Bronchial epithelial cell (primary cell): ENCODE measurements at places on chromosomes 2 and 18. TPM values are rescaled to one million over a fixed set of nuclear protein-coding genes. Genes with fewer than 3 reads are reported as not detected.
A peak's percentile ranks its signal among the peaks of the same experiment; 100 is the strongest.

FKBP7 gene
- total RNA-seq, result 0.64 and 1.3 TPM in 2 replicates

POTEI gene
- not detected in 2 replicates for total RNA-seq

CELF4 gene
- total RNA-seq, result 0.13 TPM in 1 of 2 replicates, not detected in the other

ICOS gene
- not detected in 2 replicates for total RNA-seq

COLEC12 gene
- total RNA-seq, result under 0.01 and 0.53 TPM in 2 replicates

CABYR gene
- 0.79 and 0.90 TPM in 2 replicates for total RNA-seq

TDRD15 gene
- total RNA-seq, result not detected in 2 replicates

REG1B gene
- total RNA-seq, result not detected in 2 replicates

GRCh38 chr2:25335971-25336370 is 5.8 kb downstream of the DNMT3A start:
- DNase-seq, result no peak

DNA sequence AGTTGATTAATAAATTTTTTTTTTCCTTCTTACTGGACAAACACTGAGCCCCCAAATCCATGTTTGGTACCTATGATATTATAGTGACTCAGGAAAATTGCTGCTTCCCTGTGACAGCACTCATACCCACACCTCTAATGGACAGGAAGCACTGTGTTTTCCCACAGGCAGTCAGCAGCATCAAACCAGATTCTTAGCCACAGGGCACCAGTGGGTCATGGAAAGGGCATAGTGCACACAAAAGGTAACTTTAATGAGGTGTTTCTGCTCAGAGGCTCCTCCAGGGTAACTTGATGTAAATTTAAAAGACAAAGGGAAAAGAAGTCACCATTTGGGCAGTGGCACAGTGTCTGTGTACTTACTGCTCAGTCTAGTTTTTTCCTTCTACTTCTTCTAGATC is 34.1 kb downstream of the SERPINB11 start:
- peak; percentile 88 for DNase-seq

DNA sequence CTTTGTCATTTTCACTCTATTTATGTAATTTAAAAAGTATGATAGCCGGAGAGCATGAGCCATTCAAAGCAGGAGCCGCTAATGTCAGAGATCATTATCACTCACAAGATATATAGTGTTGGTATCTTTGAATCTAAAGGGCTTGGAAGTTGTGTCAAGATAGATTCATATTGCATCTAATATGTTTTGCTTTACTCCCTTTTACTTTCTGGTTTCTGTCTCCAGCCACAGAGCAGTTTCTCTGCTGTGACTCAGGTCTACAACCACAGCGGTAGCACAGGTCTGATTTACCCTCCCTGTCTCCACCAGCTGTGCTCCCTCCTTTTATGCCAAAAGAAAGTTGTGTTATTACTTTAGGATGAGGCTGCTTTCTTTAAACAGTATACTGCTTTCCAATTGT is 424.0 kb downstream of the ARHGAP15 start:
- no peak for DNase-seq

- peak; percentile 83 for DNase-seq
These were observed 189.5 kb downstream of the CTIF start for GRCh38 chr18:48728204-48728833.

GRCh38 chr2:127953128-127953718 is 67.5 kb upstream of the AMMECR1L start:
- DNase-seq, result no peak

GRCh38 chr2:28702415-28702861 is 49.2 kb upstream of the PPP1CB start:
- DNase-seq, result no peak

GRCh38 chr2:80288576-80288975 is 16.0 kb downstream of the LRRTM1 start:
- no peak for DNase-seq

GRCh38 chr2:73972846-73973245 is 11.9 kb upstream of the TET3 start:
- no peak for DNase-seq

DNA sequence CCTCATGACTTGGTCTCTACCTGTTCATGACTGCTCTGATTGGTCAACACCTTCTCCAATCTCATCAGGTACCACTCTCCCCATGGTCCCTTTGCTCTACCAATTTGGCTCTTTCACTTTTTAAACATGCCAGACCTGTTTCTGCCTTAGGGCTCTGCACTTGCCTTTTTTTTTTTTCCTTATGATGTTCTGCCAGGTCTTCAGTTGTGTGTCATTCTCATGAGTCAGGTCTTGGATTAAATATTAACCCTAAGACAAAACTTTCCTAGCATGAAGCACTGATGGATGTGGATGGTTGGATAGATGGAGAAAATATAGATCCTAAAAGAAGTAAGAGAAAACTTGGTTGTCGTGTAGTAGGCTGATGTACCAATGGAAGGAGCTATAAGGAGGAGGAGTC is 219.3 kb downstream of the TTC32 start:
- DNase-seq, result peak; percentile 84

DNA sequence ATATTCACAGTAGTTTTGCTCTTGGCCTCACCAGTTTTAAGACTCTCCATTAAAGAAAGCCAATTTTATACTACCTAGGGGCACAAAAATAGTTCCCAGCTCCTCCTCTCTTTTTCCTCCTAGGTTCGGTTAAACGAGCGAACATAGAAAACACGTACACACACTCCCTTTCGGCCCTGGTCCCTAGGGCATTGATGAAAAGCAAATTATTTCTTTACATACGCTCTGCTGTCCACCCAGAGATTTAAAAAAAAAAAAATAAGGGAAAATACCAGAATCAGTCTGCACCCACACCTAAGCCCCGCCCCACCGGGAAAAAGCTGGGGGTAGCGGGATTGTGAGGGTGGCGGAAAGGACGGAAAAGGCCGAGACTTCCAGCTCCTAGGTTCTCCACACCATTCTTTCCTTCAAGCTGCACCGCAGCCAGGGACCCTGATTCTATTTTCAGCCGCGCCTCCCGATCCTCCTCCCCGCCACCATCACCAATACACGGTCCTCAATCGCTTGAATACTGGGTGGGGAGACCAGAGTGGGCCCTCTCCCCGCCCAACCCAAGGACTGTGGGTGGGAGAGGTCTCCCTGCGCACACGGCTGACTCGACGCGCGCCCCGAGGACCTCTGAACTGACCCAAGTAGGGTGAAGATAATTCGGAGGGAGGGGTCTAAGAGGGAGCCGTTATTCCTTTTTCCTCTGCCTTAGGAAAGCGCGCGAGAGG is 769 bp downstream of the ATF2 start:
- no peak for DNase-seq

DNA sequence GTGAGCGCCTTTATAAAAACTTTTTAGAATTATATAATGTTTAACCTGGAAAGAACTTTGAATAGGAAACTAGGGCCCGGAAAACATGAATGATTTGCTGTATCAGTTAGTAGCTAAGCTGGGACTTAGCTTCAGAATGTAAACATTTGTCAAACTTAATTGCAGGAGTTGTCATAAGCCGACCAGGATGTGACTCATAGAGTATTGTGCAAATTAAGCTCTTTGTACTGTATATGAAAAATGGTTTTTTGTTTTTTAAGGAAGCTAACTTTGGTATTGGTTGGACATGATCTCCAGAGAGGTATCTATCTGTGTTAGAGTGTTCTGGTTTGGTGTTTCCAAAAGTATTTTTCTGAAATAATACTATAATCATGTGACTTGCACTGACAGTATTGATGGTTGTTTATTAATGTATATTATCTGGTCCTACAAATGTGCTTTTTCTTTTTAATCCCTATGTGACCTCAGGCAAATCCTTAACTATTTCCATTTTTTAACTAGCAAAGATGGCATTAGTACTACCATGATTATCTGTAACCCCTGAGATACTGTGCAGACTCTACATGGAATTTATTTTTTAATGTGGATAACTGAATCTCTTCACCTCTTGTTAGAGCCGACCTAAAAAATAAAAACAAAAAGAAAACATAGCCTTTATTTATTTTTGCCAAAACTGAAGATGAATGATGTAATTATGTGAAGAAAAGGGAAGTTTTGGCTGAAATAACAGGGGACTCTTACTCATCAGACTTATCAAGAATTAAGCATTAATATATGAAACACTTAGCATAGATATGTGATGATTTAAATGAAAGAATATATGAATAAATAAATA is 11.7 kb downstream of the YIPF4 start:
- peak; percentile 94 for DNase-seq

GRCh38 chr18:80246445-80247392 is 595 bp downstream of the PARD6G start:
- DNase-seq, result peak; percentile 40

DNA sequence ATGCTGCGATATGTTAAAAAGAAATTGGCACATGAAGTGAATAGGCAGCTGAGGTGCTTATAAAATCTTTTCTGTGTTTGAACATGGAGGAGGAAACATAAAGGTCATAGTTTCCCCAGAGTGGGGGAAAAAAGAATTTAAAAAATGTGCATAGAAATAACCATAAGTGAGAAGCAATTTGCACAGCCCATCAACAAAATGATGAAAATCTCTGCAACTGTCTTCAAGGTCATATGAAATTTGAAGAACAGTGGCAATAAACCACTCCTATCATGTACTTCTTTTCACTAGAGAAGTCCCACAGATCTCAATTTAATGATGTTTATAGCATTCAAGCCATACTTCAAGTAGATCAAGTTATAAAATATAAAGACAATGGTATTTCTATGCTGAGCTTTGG is 46.7 kb upstream of the ZNF804A start:
- DNase-seq, result no peak

DNA sequence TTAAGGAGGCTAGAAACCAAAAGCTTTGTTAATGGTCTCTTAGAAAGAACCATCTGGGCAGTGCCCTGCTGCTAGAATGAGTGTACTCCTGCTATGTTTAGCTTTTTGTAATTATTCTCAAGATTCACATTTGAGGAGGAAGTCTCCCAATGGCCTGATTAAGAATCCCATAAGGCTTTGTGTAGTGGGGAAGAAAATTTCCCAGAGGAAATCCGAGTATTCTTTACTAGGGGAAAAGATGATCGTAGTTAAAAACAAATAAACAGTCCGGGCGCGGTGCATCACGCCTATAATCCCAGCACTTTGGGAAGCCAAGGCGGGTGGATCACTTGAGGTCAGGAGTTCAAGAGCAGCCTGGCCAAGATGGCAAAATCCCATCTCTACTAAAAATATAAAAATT is 117.9 kb downstream of the PTRHD1 start:
- DNase-seq, result no peak

DNA sequence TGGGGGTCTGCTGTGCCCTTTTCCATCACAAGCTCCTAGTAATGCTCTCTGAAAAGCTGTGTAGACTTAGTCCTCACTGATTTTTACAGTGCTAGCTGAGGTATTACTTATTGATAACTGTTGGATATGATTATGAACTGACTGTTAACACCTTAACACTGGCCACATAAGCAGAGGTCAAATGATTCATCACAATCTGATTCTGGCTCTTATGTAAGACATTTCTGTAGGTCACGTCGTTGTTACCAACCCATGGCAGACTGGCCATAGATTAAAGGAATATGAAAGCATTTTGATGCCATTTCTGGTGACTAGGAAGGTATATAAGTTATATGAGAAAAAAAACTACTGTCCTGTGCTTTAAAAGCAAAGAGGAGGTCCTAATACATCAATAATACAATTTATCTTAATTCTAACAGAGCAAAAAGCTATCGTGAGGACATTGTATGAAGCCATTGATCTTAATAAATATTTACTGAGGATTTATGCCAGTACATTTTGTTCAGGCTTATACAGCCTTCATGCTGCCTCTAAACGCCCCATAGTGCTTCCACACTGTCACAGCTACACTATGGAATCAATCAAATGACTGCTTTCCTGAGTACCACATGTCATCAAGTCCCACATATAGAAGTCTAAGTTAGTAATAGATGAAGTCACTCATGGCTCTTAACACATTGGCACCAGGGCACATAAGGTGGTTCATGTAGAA is 6.9 kb upstream of the RND3 start:
- DNase-seq, result no peak

DNA sequence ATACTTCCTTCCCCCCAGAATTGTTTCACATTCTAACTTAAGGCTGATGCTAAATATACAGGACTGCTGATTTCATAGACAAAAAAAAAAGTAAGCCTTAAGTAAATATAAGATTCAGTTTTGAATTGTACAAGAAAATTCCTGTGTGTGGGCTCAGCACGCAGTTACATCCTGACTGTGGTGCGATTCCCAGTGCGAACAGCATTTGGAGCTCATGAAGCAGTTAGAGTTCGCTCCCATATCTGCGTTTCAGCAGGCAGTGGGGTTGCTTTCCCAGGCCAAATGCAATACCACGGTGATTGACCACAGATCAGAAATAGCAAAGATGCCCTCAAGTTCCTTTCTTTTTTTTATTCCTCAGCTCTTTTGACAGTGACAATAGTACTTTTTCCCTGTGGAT is 75.6 kb downstream of the SATB2 start:
- DNase-seq, result no peak

GRCh38 chr2:58731488-58731869 is 490.4 kb upstream of the FANCL start:
- no peak for DNase-seq

GRCh38 chr2:221572219-221572820 is at the start of gene EPHA4:
Gene EPHA4, minus strand, starts transcription at chr2:221572304. Its CDS starts 56 bp downstream, at chr2:221572248.
- DNase-seq, result peak; percentile 67

- DNase-seq, result no peak
These were observed 44.0 kb downstream of the KIF3C start for GRCh38 chr2:25938345-25938744.

DNA sequence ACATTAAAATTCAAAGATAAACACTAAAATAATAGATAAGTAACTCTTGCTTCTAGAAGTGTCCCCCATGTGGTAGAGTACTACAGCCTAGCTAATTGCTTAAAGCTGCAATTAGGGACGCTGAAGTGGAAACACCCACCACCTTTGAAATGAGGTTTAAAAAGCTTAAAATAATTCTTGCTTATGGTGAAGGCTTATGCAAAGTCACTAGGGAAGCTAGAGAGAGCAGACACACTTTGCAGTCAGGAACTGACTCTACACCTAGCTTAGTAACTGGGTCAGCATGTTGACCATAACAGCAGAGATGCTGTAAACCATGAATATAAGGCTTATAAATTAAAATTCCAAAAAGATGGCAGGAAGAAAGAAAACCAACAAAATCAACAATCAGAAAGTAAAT is 65.4 kb upstream of the DSG1 start:
- DNase-seq, result no peak

- no peak for DNase-seq
These were observed 41.0 kb upstream of the FOSL2 start for GRCh38 chr2:28351621-28352020.
